Astrocyte of the spinal cord (primary cell): ENCODE measurements at places on chromosomes 4 and X.
A peak's percentile ranks its signal among the peaks of the same experiment; 100 is the strongest.

DNA sequence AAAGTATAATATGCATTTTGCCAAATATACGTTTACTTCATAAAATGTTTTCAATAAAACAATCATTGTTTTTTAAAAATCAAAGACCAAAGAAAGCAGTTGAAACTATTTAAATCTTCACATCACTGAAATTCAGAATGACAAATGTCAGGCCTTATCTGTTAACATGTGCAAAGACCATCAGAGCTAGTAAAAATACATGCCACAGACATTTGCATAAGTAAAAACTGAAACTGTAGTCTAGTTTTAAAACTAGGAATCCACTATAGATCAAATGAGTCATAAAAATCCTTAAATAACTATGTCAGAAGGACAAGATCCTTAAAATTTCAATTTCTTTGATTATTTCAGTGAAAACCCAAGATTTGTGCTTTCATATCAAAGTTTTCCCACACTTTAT, 24.8 kb downstream of the KLHL15 start:
- no peak for DNase-seq

GRCh38 chrX:23202326-23202725, 132.3 kb upstream of the PTCHD1 start:
- no peak for DNase-seq

DNA sequence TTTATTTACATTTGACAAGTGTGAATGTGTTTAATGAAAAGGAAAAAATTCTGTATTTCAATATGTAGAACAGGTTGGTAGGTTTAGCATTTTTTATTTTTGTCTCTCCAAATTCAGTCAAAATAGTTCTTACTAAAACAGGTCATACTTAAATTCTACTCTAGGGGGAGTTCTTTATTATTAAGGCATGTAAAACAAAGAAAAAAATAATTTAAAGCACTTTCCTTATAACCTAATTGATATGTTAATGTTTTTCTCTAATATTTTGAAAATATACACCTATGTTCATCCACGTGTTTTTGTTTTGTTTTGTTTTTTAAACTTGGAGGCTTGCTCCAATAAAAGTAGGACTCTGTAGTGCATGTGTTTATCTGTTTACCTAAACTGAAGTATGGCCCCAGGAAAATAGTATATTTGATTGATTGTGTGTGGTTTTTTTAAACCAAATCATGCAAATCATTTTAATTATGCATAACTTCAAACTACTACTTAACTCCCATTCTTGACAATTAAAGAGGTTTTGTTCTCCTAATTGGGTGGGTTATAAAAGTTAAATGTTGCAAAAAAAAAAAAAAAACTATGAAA, 562.7 kb downstream of the RPA4 start:
- peak; percentile 5 for DNase-seq

GRCh38 chr4:152117520-152117919, 356.7 kb upstream of the GATB start:
- DNase-seq: no peak

DNA sequence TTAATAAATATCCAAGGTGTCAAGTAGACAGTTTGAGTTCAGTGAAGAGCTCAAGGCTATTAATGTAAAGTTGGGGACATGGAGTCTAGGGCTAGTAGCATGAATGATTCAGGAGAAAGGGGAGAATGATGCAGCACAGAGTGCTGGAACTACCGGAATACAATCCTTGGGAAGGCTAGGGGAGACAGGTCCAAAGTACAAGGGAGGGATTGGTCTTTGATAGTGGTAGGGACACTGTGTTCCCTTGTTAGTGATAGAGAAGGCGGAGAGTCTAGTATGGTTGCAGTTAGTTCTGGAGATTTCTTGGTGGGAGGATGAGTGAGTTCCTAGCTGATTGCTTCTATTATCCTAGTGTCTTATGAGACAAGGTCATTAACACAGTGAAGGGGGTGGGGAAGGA, 8.7 kb downstream of the GCNA start:
- no peak for DNase-seq

GRCh38 chr4:182642831-182643230, 274.4 kb downstream of the DCTD start:
- DNase-seq: peak; percentile 54

GRCh38 chrX:23805389-23805788, 22.4 kb downstream of the SAT1 start:
- no peak for DNase-seq

GRCh38 chr4:182804131-182804530, 113.1 kb downstream of the DCTD start:
- no peak for DNase-seq

DNA sequence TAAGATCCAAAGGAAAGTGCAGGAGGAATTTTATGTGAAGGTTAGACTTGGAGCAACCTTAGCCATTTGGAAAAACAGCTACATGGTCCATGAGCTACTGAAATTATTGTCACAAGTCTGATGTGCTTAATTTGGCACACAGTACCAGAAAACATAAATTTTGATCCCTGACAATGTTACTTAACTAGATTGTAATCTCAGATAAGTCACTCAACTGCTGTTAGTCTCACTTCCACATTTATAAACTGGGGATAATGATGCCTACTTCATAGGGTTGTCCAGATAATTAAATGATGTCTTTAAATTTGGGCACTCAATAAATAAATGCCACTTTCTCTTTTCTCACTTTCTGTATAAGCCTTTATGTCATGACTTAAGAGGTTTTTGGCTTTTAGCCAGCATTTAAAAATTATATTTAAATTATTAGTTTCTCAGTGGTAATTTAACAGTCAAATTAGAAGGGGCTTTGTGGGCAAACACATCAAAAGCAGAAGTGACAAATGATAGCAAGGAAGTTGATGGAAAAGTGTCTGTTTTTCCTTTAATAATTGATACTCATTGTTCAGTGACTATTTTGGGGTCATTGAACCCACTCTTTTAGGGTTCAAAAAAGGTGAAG, 58.3 kb downstream of the PAQR3 start:
- no peak for DNase-seq

- DNase-seq: no peak
Observed at GRCh38 chr4:13928214-13928613, 300.7 kb upstream of the BOD1L1 start.

DNA sequence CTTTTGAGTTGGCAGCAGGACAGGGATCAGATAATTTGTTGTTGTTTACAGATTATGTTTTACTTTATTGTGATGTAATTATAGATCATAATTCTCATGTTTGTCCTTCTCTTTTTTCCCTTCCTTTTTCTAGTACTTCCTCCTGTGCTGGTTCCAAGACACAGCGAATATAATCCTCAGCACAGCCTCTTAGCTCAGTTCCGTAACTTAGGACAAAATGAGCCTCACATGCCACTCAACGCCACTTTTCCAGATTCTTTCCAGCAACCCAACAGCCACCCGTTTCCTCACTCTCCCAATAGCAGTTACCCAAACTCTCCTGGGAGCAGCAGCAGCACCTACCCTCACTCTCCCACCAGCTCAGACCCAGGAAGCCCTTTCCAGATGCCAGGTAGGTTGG, 58.0 kb downstream of the SMAD1 start:
- DNase-seq: no peak

- DNase-seq: peak; percentile 55
Observed at GRCh38 chr4:4990857-4991540, 28.3 kb downstream of the CYTL1 start.

- peak; percentile 73 for DNase-seq
Observed at GRCh38 chrX:54178100-54178940, 4.7 kb downstream of the FAM120C start.

DNA sequence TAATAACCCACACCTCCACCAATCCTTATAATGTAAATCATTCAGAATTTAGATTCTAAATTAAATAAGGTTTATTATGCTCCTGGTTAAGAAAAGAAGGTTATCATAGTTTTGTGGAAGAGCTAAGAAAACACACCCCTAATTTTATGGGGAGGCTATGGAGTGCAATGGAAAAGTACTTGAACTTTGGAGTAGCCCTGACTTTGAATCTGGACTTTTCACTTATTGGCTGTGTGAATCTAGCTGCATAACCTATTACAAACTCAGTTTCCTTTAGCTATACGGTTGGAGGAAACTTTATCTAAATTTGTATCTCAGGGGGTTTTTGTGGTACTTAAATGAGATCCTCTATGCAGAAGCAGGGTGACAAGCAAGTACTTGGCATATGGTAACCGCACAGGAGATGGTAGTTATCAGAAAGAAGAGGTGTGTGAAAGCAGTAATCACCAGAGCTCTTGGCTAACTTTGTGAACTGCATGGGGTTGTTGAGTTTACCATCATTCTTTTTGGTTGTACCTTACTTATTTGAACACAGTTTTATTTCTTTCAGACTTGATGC, 143.1 kb downstream of the SHROOM3 start:
- DNase-seq: no peak

DNA sequence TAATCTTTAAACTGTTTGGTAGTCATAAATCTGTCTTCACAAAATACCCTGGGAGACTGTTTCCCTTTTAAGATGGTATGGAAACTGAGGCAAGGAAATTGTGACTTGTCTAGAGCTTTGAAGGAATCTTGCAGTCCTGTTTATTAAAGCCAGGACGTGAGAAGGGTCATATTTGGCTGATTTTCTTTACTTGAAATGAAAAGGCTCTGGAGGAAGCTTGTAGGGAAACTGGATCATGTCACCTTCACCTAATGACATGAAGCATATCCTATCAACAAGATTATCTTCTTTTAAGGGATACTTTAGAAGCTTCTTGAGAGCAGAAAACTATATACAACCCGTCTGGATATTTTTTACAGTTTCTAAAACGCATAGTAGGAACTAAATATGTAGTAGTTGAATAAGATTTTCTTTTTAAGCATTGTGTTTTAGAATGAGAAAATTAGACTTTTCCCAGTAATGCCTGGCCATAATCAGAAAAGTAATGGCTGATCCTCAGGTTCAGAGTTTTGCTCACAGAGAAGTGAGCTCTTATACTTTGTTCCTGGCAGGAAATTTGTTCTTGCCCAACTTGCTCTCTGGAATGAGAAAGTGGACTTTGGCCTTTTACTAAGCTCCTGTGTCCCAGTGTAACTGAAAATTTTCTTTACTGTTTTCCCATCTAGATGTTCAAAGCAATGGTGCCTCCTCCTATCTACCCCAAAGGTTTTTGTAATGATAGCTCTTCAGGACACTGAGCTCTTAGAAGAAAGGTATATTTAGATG, 136.8 kb upstream of the AFF2 start:
- DNase-seq: no peak

- no peak for DNase-seq
Observed at GRCh38 chrX:65697915-65698796, 30.7 kb downstream of the MSN start.

- peak; percentile 64 for DNase-seq
Observed at GRCh38 chrX:83511208-83511607, 3.1 kb downstream of the POU3F4 start.

DNA sequence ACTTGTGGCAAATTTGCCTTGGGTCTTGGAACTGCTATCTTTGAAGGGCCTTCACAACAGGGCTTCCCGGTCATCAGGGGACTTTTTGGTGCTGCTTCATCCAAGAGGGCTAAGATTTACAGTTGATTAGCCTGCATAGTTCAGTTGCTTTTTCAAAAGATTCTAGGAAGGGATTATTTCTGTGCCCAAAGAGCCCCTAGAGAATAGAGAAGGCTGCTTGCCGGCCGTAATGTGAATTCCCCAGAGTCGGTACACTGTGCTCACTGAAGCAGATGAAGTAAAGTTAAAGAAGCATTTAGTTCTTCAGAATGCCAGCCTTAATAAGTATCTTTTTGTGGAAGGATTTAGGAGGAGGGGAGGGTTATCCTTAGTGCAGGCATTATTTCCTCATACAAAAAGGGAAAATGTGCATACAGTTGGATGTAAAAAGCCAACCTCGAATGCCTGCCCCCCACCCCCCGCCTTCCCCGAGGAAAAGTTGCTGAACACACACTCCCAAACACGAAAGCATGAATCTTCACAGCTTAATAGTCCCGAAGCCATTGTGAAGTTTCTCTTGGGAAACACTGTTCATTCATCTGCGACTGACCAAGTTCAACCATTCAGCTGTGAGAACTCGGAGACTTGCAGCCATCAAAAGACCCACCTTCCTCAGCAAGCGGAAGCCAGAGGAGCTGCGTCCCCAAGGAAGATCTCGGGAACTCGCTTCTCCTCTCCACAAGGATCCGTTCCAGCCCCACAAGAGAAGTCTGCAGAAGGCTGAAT, 47.6 kb downstream of the ANOS1 start:
- no peak for DNase-seq

- DNase-seq: no peak
Observed at GRCh38 chr4:83317671-83318070, 17.0 kb downstream of the HPSE start.
